ENCODE measurements at places on chromosomes 16 and 17.

GRCh38 chr17:83109793-83110645 is 30.6 kb downstream of the METRNL start:
- DNase-seq, result no peak

GRCh38 chr16:7137560-7138330 is 194.9 kb upstream of the RBFOX1 start:
- DNase-seq, result no peak

DNA sequence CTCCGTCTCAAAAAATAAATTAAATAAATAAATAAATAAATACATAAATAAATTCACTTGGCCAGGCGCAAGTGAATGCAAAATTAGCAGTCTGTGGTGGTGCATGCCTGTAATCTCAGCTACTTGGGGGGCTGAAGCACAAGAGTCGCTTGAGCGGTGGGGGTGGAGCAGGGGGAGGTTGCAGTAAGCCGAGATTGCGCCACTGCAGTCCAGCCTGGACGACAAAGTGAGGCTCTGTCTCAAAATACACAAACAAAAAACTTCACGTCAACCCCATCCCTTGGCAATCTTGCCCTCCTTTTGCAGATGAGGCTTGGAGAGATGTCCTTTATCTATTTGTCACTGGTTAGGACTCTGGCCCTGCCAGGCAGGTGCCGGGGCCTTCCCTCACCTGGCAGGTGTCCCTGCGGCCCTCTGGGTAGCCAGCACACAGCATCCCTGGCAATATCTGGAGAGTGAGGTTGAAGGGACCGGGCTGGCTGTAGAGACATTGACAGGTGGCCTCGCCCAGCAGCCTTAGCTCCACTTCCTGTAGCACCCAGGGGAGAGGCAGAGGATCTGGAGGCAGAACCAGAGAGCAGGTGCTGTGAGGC is 4.4 kb downstream of the PRSS36 start:
- no peak for DNase-seq

DNA sequence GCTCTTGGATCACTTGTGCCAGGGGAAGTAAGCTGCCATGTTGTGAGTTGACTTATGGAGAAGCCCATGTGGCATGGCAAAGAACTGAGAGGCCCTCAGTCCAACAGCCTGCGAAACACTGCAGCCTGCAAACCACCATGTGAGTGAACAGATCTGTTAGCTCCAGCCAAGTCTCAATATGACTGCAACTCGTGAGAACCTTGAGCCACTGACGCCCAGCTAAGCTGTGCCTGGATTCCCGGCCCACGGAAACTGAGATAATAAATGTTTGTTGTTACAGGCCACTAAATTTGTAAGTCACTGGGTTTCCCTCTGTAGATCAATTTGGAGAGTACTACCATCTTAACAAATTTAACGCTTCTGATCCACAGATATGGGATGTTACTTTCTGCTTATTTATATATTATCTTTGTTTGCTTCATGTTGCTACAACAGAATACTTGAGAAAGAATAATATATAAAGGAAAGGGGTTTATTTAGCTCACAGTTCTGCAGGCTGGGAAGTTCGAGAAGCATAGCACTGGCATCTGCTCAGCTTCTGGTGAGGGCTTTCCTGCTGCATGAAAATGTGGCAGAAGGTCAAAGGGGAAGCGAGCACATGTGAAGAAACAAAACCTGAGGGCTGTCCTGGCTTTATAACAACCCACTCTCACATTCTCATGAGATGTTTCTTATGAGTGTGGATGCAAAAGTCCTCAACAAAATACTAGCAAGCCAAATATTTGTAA is 29.4 kb upstream of the ATP2A3 start:
- no peak for DNase-seq

GRCh38 chr16:11781773-11782172 is 15.3 kb downstream of the ZC3H7A start:
- no peak for DNase-seq
